SJSA1 (cell line): ENCODE measurements at places on chromosomes 3 and 15.

DNA sequence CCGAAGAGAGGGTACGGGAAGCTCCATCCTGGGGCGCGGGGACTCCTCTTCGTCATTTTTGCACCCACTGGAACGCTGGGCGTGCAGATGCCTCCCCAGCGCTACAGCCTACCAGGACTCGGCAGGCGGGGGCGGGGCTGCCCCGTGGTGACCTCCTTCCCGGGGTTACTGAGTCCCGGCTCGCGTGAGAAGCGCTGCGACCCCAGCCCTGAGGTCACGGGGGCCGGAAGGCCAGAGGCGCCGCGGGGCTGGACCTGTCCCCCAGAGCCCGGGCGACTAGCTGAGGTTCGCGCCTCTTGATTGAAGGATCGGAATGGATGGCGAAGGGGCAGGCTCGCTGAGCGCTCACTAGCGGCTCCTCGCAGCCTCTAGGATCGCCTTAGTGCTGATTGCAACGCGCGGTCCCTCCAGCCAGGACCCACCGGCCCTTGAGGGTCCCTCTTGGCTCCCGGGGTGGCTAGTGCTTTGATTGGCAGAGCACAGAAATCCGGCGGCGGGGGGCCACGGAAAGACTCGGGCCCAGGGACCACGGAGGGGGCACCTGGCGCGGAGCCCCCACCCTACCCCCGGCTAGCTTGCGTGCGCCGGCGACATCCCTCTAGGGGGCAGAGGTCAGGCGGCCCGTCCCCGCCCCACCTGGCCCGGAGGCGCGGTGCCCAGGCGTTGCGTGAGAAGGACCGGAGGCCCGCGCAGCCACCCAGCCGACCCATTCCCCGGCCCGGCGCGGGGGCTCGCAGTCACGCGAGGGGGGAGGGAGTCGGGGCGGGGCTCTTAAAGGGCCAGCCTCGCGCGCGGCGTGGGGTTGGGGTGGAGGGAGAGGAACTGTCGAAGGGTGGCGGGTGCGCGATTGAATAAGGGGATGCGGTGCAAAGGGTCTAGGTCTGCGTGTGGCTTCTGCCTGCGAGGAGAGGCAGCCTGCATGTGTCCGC lies 781 bp upstream of the CYP1A1 start:
- peak; percentile 59 for DNase-seq

DNA sequence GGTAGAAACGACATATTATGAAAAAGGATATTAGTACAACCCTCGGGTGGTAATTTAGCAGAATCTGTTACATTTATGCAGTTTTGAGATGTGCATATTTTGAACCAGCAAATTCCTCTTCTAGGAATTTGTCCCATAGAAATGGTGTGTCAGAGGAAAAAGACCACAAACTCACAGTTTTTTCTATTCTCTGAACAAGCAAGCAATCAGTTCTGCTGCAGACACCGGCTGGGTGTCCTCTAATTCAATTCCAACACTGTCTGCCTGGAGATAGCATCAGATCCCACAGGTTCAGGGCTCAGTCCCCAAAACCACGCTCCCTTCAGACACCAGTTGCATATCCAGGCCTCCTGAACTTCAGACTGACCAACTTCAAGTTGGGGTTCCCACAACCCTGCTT lies 36.4 kb downstream of the APH1B start:
- no peak for DNase-seq

DNA sequence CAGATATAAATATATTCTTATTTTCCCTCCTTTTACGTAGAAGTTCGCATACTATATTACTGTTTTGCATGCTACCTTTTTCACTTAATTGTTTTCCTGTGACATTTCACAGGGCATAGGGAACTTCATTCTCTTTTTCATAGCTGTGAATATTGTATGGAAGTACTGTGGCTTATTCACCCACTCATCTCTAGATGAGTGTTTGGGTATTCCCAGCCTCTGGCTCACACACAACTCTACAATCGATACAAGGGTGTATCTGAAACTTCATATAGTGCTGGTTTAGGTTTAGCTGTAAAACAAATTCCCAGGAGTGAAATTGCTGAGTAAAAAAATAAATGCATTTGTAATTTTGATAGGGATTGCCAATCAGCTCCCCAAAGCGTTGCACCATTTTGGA lies 55.3 kb upstream of the MAGI1 start:
- DNase-seq: no peak

- no peak for DNase-seq
Observed at GRCh38 chr3:141225939-141226338, 5.7 kb upstream of the PXYLP1 start.

- DNase-seq: no peak
Observed at GRCh38 chr15:35206060-35206675, 121.1 kb upstream of the NANOGP8 start.

DNA sequence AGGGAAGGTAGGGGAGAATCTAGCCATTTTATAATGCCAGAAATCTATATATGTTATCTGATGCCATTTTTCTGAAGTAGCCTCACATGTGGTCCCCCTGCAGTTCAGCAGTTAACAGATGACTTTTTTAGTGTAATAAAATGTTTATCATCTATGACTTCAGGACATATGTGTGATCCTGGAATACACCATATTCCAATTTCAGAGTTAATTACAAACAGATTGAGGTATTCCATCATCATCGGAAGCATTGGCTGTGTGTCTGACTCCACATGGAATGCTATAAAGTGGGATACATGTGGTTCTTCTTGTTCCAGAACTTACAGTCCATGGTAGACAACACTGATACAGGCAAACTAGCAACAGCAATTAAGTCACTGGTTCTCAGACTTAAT lies 45.9 kb upstream of the LIMD1 start:
- DNase-seq: no peak
